ENCODE measurements at places on chromosomes 6 and 20.

DNA sequence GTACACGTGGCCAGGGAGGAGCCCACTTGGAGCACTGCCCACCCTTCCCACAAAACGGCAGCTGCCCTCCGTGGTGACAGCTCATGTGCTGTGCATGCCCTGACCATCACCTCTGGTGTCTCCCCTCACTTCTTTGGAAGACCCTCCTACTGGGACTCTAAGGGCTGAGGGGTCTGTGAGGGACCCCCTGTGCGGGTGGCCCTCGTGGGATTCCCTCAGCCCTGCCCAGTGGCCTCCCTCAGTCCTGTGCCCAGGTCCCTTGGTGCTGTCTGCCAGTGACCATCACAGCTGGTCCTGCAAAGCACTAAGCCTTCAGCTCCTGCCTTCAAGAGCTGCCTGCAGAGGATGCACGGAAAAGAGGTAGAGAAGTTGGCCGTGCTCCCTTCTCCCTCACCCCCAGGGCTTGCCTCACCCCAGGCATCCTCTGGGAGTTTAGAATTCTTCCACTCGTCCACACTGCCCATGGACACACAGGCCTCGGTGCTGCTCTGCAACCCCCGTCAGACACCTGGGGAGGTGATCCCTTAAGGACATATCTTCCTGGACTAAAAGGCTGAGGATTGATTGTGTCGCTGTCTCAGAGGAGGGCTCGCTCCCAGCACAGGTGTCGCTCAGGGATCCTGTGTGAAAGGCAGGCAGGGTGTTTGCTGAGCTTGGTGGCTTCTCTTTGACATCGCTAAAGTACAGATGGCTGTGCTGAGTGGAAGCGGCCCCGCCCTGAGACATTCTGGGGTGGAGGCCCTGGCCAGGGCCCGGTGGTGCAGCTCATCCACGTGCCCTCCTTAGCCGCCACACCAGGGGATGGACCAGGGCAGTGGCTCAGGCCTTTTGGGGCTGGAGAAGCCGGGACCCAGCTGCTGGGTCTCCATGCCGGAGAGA, 119.5 kb upstream of the FRMD1 start:
- no peak for DNase-seq

- DNase-seq: no peak
Observed at GRCh38 chr20:21124190-21124589, 1.7 kb upstream of the KIZ start.

- peak; percentile 82 for DNase-seq
Observed at GRCh38 chr6:168032005-168032760, 34.7 kb downstream of the KIF25 start.

DNA sequence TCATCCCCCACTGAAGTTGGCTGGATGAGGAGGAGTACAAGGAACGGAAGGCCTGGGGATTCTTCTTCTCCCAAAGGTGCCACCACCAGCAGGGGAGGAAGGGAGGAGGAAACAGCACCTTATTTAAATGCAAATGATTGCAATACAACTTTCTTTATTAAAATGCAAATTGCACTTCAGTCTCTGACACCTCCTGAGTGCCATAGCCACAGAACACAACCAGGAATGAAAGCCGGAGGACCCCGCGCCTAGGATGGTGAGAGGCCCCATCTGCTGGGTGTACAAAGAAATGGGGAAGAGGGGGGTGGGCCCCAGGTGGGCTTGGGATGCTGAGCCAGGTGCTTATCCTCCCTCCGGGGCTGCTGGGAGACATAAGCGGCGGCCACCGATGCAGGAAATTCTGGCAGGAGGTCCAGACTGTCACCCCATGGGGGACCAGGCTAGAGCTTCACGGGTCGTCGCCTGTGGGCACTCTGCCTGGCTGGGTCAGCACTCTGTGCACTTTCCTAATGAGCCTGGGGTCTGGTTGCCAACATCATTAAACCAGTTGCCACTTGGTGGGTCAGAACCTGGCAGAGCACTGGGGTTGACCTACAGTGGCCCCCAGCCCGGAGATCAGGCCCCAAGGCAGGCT, 154.2 kb upstream of the MLN start:
- no peak for DNase-seq

DNA sequence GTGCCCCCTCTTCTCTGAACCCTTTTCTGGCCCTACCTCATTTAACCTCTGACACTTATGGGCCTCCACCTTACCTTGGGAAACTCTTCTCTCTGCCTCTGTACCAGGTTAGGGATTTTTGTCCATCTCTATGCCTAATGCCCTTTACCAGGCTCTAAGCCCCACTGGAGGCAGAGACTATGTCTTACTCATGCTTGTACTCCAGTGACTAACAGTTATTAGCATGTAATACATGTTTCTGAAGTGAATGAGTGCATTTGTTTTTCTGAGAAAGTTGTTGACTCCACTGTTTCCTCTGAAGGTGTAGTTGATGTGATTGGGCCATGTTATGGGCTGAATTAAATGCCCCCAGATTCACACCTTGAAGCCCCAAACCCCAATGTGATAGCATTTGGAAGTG, 234.3 kb downstream of the PACRG start:
- DNase-seq: no peak

- peak; percentile 2 for DNase-seq
Observed at GRCh38 chr6:88611721-88612120, 351.7 kb downstream of the RNGTT start.

DNA sequence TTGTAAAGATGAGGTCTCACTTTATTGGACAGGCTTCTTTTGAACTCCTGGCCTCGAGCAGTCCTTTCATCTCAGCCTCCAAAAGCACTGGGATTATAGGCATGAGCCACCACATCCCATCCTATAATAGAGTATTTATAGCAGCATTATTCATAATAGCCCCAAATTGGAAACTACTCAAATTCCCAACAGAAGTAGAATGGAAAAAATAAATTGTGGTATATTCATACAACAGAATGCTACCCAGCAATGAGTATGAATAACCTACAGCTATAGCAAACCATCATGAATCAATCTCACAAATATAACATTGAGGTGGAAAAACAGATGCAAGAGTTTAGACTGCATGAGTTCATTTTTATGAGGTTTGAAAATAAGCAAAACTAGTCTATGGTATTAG, 84.8 kb upstream of the BTBD3 start:
- no peak for DNase-seq

GRCh38 chr20:60816901-60817300, 435.2 kb upstream of the CDH4 start:
- DNase-seq: no peak

GRCh38 chr6:109508166-109508860, 25.3 kb upstream of the ZBTB24 start:
- DNase-seq: no peak

DNA sequence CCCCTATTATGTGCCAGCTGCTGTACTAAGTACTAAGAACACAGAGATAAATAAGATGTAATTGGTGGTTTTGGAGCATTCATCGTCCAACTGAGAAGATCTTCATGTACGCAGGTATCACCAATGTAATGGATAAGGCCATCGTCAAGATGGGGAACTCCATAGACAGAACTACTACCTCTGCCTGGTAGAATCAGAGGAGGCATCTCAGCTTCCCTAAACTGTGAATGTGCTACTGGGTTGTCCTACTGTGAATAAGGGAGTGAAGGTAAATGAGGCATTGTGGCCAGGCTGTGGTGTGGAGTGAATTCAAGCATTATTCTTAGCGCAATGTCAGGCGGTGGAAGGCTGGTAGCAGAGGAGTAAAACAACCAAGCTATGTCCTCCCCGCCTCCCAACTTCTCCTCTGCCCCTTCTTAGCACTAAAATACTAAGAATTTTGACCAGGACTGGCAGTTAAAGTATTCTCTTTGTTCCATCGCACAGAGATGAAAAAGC, 68.2 kb downstream of the TBC1D7 start:
- DNase-seq: no peak

- no peak for DNase-seq
Observed at GRCh38 chr20:36848677-36849076, 27.3 kb upstream of the TLDC2 start.

DNA sequence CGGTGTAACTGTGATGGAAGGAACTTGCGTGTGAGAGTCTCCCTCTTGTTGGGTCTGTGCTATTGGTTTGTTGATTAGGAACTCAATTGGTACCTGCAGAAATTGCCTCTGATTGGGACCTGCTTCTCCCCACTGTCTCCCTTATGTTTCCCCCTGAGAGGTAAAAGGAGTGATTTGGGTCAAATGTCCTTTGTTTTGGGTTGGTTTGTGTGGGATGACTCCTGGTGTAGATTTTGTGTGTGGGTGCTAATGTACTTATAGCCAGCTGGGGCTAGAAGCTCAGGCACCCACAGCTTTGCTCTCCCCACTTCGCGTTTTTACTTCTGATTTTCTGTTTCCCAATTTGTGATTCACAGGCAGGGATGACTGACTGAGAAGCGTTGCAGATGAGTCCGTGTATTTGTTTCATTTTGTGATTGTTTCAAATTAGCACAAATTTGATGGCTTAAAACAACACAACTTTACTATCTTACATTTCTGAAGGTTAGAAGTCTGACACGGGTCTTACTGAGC, 79.1 kb downstream of the UTRN start:
- no peak for DNase-seq

- DNase-seq: no peak
Observed at GRCh38 chr6:125968493-125968892, 11.9 kb downstream of the HINT3 start.

DNA sequence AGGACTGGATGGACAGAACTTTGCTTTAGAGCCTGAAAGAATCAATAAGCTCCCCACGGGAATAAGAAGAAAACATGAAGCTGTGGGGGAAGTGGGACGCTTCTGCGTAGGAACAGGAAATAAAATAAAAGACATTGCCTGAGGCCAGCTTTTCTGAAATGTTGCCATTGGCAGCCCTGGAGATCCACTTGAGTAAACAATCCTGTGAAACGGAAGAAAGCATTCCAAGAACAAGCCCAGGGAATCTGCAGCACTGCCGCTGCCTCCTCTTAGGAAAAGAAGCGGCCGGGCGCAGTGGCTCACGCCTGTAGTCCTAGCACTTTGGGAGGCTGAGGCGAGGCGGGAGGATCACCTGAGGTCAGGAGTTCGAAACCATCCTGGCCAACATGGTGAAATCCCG, 182.3 kb upstream of the RALGAPA2 start:
- no peak for DNase-seq

- DNase-seq: peak; percentile 59
Observed at GRCh38 chr6:33430991-33431879, 11.4 kb downstream of the SYNGAP1 start.

GRCh38 chr6:86707545-86708120, 229.7 kb upstream of the HTR1E start:
- no peak for DNase-seq
